ENCODE measurements at places on chromosomes 1 and 21.

GRCh38 chr1:228394571-228395394, 11.9 kb downstream of the TRIM11 start:
- DNase-seq = no peak

DNA sequence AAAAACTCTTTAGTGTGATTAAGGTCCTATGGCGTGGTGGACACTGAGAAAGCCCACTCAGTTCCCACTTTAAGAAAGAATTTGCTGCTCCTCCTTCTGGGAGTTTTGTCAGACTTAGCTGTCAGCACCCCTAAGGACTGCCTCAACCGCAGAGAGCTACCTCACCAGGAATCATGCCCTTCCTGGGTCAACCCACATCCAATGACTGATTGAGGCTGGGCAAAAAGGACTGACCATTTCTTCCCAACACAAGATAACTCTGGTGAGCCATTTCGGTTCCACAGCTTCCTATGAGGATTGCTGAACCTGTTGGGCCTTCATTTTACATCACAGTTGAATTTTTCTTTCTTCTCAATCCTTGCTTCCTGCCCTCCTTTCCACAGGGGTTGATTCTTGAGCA, 197.9 kb downstream of the NCAM2 start:
- no peak for DNase-seq

DNA sequence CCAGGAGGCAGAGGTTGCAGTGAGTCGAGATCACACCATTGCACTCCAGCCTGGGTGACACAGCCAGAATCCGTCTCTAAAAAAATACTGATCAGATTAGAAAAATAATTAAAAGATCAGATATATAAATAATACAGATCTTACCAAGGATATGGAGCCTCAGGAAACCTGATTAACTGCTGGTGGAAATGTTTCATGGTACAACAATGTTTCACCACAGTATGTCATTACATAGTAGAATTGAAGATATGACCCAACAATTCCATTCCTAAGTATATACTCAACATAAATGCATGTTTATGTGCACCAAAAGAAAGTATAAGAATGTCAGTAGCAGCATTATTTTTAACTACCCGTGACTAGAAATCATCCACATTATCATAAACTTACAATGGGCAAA, 41.7 kb downstream of the CD53 start:
- DNase-seq = no peak

GRCh38 chr1:110053552-110054428, 16.7 kb downstream of the ALX3 start:
- DNase-seq = peak; percentile 70

DNA sequence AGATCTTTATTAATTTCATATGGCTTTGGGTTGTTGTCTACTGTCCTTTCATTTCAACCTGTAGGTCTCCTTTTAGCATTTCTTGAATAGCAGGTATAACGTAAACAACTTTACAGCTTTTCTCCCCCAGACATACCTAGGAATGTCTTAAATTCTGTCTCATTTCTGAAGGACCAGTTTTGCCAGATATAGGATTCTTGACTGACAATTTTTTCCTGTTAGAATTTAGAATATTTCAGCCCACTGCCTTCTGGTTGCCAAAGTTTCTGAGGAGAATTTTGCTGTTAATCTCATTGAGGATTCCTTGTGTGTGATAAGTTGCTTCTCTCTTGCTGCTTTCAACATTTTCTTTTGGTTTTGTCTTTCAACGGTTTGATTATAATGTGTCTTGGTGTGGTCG, 60.1 kb downstream of the CCDC30 start:
- no peak for DNase-seq

DNA sequence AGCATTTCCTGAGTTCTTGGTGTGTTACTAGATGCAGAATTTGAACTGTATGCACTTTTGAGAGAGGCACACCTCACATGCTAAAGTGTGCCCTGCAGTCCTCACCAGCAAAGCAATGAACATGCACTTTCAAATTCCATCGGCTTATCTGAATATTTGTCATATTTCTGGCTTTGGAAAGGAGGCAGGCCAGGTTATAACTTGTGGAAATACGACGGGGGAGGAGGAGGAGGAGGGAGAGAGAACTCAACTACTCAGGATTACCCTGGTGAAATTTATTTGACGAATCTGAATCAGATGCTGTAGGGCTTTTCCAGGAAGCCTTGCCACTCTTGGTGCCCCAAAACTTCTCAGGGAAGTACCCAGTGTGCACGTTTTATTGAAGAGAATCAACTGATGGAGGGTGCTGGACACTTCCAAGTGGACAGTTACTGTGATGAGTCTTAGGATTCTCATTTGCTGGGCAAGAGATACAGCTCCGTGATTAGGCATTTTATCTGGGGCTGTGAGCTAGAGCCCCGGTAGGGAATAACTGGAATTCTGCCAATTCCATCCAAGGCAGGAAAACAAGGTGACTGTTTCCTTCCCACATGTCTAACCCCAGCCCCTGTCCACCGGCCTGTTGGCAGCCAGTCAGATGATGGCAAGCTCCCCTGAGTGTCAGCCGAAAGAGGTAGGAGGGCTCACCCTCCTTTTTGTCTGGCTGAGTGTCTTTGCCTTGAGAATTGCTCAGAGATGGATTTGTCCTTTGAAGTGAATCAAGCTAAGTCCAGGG, 3.8 kb downstream of the PDPN start:
- no peak for DNase-seq

GRCh38 chr1:37151789-37152188, 117.5 kb upstream of the GRIK3 start:
- DNase-seq = no peak
